Memory B cell (primary cell): ENCODE measurements at places on chromosomes 16 and 17.

GRCh38 chr16:64864232-64864809 lies 257.5 kb downstream of the CDH11 start:
- no peak for DNase-seq

DNA sequence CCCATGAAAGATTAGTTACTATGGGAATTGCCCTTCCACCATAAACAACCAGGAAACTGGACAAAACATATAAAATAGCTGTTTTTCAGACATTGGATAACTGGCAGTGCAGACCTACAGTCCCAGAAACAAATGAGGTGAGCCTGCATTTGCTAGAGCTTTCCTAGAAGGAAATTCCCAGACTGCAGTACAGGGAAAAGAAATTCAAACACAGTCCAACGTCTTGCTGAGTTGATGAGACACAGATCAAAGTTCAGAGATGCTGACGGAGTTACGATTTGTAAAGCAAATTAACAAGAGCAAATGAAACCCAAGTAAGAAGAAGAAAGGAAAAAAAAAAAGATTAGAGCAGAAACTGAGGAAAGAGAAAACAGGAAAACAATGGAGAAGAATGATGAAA lies 41.3 kb upstream of the MNT start:
- no peak for DNase-seq

GRCh38 chr17:59637611-59638310 lies 18.1 kb downstream of the CLTC start:
- no peak for DNase-seq

GRCh38 chr17:77036841-77037381 lies 103.9 kb upstream of the SEC14L1 start:
- DNase-seq: no peak

- no peak for DNase-seq
These were observed 1.8 kb downstream of the ZNF48 start for GRCh38 chr16:30397056-30397455.

DNA sequence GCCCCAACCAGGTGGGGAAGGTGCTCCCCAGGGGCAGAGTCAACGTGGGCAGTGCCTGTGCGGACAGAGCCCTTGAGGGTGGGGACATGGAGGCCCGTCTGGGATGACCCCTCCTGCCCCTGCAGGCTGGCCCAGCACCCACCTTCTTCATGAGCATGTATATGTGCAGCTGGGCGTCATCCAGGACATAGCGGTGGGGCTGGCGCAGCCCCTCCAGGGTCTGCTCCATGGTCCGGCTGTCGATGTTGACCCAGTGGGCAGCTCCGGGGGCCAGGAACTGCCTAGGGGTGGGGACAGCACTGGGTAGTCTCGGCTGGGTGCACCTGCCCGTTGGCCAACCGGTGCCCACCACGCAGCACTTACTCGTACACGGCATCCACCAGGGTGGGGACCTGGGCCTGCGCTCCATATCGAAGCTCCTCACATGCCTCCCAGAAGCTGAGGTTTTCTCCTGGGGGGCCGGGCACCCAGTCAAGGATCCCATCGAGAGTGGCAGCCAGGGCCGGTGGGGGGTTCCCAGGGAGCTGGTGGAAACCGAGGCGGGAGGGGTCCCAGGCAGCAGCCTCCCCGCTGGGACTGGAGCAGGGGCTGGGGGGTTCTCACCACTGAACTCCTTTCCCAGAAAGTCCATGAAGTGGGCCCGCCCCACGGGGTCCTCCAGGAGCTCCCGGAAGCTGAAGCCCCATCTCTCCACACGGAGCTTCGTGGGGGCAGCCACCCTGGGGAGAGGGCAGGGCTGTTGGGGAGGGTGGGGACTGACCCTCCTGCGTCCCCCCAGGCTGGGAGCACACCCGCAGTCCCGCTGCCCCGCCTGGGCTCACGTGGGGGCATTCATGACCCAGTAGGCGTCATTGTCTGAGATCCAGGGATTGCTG lies 5.1 kb downstream of the RGS11 start:
- no peak for DNase-seq

GRCh38 chr16:74830648-74831047 lies 56.0 kb upstream of the FA2H start:
- no peak for DNase-seq

DNA sequence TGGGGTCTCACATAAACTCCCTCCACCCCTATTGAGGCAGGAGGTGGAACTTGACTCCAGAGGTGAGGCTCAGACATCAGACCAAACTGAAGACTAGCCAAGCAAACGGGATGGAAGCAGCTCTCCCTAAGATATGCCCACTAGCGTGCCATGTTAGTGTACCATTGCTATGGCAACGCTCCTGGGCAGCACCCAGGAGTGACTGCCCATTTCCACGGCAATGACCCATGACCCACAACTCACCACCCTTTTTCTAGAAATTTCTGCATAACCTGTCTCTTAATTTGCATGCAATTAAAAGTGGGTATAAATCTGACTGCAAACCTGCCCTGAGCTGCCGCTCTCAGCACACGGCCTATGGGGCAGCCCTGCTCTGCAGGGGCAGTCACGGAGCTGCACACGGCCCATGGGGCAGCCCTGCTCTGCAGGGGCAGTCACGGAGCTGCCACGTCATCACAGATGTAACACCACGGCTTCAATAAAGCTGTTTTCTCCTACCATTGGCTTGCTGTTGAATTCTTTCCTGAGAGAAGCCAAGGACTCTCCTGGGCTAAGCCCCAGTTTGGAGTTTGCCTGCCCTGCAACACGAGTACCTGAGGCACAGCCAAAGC lies 164.3 kb downstream of the RBFOX3 start:
- DNase-seq: no peak

GRCh38 chr16:49854796-49855203 lies 1.1 kb downstream of the ZNF423 start:
- no peak for DNase-seq

- no peak for DNase-seq
These were observed 210.4 kb upstream of the CHMP6 start for GRCh38 chr17:80781211-80781610.

GRCh38 chr17:12512694-12513355 lies 152.9 kb upstream of the MYOCD start:
- DNase-seq: no peak

DNA sequence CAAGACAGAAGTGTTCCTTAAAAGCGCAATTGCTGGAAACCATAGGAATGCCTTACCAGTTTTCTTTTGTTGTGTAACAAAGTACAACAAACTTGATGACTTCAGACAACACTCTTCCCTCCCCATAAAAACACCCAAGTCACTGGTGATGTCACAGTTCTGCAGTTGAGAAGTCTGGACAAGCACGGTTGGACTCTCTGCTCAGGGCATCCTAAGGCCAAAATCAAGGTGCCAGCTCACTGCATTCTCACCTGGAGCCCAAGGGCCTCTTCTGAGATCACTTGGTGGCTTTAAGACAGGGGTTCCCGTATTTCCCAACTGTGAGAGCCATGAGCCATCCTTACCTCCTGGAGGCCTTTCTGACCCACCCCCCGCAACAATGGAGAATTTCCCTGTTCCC lies 45.6 kb upstream of the MEAK7 start:
- no peak for DNase-seq
